ENCODE measurements at places on chromosomes 13 and 19.
A peak's percentile ranks its signal among the peaks of the same experiment; 100 is the strongest.

DNA sequence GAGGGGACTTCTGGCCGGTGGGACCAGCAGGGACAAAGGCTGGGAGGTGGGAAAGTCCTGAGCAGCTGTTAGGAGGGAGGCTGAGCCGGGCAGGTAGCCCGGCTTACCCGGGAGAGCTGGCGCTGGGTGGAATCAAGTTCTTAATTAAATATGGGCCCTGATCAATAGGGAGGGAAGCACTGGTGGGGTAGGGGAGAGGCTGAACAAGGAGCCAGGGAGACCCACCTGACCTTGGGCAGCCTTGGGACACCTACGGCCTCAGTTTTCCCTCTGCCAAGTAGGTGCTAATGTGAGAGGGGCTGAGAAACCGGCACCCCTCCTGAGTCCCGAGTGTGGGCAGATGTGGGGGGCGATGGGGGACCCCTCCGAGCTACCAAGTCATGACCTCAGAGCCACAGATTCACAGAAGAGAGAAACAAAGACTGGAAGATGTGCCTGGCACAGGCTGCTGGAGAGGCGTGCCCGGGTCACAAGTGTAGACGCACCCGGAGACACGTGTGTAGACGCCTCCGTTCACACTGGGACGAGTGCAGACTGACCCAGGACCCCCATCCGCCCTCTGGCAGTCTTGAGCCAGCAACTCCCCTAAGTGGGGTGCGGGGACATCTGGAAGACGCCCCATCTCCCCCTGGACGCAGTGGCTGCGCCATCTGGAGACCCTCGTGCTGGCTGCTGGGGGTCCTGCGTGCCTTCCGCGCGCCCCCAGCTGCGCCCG lies 8.4 kb downstream of the ONECUT3 start:
- no peak for DNase-seq

DNA sequence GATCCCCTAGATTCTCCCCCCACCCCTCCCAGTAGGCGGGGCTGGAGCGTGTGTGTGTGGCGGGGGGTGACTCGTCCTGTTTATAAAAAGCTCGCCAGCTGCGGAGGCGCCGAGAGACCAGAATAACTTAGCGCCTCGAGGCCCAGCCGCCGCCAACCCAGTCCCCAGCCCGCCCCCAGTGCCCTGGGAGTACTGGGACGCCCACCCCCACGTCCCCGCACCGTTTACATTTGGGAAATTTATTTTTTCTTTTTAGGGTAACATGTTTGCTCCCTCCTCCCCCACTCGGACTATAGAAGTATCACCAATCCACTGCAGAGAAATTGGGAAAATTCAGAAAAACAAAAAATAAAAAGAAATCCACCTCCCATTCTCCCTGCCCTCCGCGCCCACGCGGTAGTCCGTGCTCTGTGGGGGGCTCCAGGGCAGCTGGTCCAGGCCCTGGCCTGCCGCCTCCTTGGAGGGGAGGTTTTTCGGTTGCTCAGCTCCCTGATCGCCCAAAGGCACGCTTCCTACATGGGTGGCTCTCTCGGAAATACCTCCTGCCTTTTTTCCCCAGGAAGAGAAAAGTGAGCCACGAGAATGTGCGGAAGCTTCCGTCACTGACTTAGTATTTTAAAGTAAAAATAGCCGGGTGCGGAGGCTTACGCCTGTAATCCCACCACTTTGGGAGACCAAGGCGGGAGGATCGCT lies 1.5 kb upstream of the RAB3A start:
- no peak for DNase-seq

DNA sequence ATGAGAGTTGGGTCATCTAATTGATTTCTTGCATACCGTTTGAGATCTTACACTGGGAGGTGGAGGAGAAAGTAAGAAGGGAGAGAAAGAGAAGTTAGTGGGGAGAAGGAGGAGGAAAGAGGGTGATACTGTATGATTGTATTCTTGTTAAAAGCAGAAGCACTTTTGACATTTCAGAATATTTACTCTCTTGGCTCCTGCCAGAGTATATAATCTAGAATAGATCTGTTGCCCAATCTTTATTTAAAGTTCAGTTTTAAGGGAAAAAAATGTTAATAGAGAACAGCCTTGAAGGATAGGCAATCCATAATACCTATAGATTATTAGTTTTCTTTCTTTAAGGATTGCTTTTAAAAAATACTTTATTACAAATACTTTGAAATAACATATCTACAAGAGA lies 41.5 kb downstream of the PDS5B start:
- no peak for DNase-seq

- no peak for DNase-seq
These were observed 2.9 kb downstream of the KLK12 start for GRCh38 chr19:51031880-51032225.

- DNase-seq: no peak
These were observed 5.5 kb upstream of the SULT2A1 start for GRCh38 chr19:47891622-47891922.

- no peak for DNase-seq
These were observed 458.3 kb downstream of the COG6 start for GRCh38 chr13:40113643-40114304.

DNA sequence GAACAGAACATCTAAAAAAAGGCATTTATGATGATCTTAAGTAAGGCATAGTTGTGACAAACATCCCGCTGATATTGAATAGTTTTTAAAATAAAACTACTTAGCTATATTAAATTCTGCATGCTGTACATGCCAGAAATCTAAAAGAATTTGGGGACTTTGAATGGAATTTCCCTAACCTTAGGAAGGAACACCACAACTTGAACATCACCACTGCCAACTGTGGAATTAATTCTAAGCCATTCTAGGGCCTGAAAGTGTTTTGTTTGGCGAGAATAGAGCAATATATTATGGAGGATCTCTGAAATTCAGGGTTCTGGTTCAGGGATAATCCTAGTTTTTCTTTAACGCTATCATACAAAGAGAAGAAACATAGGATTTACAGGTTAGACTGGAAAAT lies 17.8 kb upstream of the LATS2 start:
- no peak for DNase-seq

DNA sequence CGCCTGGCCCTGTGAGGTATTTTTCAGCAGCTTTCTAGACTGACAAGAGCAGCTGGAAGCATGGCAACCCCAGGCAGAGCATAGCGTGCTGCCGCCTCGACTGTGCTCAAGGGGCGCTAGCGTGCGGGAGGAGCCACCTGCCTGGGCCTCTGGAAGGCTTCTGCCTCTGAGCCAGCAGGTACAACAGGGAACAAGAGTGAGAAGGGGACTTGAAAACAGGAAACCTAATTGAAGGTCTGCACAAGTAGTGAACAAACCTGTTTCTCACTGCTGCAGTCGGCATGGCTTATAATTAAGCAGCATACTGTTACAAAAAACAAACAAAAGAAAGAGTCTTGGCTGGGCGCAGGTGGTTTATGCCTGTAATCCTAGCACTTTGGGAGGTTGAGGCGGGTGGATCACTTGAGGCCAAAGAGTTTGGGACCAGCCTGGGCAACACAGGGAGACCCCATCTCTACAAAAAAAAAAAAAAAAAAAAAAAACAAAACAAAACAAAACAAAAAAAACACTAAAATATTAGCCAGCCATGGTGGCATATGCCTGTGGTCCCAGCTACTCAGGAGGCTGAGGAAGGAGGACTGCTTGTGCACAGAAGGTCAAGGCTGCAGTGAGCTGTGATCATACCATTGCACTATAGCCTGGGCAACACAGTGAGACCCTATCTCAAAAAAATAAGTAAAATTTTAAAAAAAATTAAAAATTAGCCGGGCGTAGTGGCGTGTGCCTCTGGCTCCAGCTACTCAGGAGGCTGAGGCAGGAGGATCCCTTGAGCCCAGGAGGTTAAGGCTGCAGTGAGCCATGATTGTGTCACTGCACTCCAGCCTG lies 12.6 kb upstream of the GARRE1 start:
- DNase-seq: peak; percentile 91
